ENCODE measurements at places on chromosomes 11 and 22.
A peak's percentile ranks its signal among the peaks of the same experiment; 100 is the strongest.

DNA sequence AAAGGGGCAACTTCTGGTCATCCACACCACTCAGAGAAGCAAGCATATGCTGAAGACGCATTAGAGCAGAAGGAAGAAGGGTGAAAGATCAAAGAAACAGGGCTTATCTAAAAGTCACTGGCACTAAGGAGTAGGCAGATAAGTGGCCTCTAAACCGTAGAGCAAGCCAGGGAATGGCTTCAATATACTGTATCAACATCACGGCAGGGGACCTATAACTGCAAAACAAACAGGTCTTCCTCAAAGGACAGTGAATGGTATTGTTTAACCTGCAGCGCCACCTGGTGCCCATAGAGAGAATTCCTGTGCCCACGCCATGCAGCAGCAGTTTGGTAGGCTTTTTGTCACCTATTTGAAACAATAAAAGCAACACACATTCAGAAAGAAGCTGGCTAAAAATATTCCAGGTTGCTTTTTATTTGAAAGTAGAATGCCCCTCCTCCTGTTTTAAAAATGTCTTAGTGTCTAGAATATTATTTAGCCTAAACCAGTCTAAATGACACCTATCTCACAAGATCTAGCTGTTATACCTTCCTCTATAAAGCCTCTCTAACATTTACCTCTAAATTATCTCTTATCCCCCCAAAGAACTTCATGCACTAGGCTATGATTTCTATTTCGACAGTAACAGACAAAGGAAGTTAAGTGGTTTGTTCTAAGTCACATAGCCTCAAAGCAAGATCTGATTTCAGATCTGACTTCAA, 21.8 kb downstream of the SNX19 start:
- peak; percentile 38 for DNase-seq

DNA sequence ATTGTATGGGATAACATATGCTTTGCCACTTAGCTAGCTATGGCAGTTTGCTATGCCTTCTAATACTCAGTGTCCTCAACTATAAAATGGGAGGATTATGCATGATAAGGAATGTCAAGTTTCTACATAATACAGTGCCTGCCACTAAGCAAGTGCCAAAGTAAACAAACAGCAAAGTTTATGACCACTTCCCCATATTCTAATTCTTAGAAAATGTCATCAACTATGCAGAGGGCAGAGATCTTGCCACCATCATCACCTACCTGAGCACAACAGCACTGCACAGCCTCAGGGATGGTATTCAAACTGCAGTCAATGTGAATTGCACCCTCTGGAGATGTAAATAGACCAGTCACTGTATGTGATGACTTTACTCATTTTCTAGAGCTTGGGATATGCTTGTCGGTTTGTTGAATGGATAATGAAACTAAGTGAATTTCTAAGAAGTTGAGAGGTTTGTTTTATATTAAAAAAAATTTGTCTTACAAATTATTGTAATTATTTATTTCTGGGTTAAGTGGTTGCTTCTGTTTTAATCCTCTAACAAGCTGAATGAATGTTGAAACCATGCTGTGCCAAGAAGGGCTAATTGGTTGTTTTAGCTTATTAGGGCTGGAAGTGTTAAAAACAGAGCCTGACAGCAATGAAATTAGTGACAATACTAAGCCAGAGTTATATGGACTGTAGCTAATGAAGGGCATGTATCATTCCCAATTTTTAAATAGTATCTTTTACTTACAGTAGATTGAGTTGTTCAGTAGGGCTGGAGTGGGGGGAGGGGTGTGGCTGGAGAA, 398.4 kb downstream of the CNTN5 start:
- no peak for DNase-seq

DNA sequence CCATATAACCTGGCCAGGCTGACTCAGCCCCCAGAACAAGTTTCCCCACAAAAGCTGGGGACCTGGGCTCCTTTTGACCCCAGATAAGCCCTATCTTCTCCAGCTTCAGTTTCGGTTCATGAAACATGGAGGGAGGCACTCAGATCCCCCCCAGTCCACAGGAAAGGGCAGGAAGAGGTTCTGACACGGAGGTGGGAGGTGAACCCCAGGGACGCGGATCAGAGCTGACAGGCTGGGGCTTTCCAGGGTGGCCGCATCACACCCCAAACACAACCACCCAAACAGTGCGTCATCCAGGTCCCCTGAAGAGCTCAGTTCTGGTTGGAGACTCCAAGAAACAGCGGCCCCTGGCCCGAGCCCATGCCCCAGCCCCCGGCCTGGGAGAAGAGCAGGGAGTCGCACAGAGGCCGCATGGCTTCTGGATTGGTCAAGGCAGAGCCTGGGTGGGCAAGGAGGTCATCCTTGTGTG, 44.3 kb upstream of the A4GALT start:
- no peak for DNase-seq

GRCh38 chr11:45270946-45271716, 15.0 kb downstream of the SYT13 start:
- DNase-seq, result no peak

DNA sequence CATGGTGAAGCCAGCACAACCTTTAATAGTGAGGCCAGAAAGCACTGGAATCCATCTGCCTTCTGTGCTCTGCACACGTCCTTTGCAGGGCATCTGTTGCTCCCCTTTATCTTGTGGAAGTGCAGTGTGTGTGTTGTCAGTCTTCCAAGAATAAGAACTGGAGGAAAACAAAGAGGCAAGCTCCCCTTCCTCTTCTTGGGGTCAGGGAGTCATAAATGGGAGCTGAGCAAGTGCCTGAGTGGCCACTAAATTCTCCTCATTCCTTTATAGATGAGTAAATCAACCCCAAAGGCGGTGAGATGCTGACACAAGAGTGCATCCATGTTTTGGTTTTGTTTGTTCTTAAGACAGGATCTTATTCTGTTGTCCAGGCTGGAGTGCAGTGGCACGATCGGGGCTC, 38.3 kb downstream of the WT1 start:
- no peak for DNase-seq

All from HCT116 (cell line).